ENCODE measurements at places on chromosomes 4 and X. TPM values are rescaled to one million over a fixed set of nuclear protein-coding genes. Genes with fewer than 3 reads are reported as not detected.

DNA sequence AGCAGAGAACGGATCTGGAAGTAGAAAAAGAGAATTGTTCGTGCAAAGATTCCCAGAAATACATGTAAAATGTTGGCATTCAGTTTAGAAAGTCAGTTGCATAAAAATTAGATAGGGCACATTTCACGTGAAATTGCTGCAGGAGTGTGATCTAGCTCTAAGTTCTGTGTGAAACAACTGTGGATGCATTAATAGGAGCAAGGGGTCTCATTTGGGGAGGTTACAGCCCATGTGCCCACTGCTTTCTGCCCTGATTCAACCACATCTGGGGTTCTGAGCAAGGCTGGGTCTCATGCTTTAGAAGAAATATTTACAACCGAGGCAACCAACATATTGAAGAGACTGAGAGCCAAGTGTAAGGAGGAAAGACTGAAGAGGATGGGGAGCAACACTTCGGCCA, 639.0 kb downstream of the BCOR start:
- no peak for DNase-seq

DNA sequence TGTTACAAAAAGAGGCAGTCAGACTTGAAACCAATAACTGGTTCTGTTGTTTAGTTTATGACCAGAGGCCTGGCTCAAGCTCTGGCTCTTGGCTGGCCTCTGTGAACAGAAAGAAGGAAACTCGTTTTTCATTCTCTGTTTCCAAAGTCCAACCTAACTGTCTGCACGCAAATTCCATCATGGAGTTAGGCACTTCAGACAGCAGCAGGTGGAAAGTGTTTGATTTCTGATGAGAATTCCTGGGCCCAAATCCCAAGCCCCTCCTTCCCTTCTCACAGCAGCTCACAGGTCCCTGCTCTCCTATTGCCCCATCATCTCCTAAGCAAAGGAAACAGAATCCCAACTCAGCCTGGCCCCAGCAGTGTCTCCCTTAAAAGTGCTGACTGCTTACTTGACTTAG, 42.8 kb upstream of the FGF16 start:
- DNase-seq, result no peak

DNA sequence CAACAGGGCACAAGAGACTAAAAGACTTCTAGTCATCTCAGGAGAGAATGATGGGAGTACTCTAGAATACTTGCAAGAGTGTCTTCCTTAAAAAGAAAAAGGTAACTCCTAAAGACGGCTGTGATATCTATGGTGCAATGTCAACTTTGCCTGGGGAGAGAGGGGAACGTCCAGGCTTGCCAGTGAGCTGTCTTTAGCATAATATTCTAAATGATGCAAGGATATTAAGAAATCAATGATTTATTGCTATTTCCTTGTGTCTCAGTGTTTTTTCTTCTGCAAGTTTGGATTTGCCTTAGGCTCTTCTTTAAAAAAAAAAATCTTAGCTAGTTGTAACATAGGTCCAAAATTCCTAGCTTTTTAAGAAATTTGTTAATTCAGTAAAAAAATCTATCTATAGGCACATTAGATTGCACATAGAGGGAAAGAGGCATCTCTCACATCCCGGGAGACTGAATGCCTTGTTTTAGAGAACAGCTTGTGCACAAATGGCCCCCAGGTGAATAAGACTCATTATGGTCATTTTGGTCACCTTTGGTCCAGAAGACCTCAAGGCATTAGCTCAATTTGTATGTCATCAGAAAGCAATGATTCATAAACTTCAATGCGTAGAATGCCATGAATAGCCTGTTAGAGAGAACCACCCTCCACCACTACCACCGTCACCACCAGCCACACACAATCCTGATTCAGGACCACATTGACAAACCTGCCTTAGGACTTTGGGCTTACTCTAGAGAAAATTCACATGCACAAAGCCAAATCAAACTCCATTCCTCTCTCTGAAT, 104.1 kb downstream of the PALLD start:
- DNase-seq, result no peak

- no peak for DNase-seq
These were observed 78.6 kb downstream of the NAP1L3 start for GRCh38 chrX:93594780-93595179.

DNA sequence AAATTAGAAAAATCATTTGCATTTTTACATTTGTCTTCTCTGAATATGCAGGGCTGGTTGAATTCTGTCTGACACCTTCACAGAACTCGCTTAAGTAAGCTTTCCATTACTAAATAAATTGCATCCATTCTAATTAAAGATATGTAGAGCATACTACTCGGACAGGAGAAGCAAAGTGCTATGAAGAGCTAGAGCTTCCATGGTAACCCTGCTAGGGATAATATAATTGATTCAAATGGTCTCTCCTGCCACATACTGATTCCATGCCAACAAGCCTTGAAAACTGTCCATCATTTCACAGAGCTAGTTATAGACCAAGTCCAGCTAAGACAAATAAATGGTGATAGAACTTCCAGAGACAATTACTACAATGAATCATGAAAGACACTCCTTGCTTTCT, 571.5 kb downstream of the KCNIP4 start:
- DNase-seq, result no peak

- peak; percentile 15 for DNase-seq
These were observed 48.8 kb downstream of the CLDN34 start for GRCh38 chrX:10015723-10016518.

- DNase-seq, result no peak
These were observed 301.6 kb downstream of the ARHGAP24 start for GRCh38 chr4:85776579-85776978.

- no peak for DNase-seq
These were observed 132.6 kb downstream of the TBL1X start for GRCh38 chrX:9597361-9598035.

DNA sequence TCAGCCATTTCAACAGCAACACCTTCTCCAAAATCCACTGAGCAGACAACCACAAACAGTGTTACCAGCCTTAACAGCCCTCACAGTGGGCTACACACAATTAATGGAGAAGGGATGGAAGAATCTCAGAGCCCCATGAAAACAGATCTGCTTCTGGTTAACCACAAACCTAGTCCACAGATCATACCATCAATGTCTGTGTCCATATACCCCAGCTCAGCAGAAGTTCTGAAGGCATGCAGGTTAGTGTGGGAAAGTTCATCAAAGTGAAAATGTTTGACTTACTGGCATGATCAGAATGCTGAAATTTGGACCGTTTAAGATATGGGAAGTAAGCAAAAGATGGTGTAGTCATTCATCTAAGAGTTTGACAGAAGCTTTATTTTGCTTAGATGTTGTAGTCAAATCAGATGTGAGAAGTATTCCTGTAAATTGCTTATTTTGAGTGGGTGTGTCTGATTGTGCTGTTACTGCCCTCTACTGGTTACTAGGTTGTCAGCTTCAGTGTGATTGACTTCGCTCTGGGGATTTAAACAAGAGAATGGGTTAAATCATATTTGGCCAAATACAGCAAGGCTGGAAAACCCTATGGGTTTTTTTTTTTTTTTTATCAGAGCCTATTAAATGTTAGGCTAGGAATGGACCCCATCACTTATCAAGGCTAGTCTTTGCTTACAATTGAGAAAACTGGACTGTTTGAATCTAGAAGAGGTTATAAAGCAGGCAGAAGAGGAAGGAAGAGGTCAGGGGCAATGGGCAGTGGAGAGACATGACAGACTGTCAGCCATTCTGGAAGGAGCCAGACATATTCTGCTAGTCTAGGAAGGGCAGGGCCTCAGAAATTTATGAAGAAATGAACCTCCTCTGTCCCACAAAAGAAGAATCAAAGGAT, 130.3 kb downstream of the DIPK2B start:
- DNase-seq, result peak; percentile 20

GRCh38 chr4:61373901-61374440, 173.8 kb downstream of the ADGRL3 start:
- DNase-seq, result no peak

GRCh38 chrX:46582966-46583365, 9.4 kb downstream of the CHST7 start:
- no peak for DNase-seq

- DNase-seq, result no peak
These were observed 22.9 kb upstream of the NOCT start for GRCh38 chr4:138992676-138993075.

DNA sequence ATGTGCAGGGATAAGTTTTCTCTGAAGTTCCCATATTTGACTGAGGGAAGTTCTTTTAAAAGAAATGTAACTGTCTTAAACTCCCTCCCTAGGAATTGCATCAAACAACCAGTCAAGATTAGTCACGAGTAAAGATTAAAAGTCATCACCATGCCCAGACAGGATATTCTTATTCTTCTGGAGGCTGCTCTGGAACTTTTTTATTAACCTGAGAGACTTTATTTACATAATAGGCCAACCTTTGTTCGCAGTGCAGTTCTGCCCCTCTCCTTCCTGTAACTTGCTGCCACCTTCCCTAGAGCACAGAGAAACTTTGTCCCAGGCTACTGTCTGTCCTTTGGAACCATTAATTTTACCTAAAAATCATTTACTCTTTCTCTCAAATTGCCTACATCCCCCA, 9.8 kb upstream of the HERC3 start:
- no peak for DNase-seq

The ADH7 gene
- not detected for total RNA-seq

The PCSK1N gene
- 1.1 TPM for total RNA-seq

The AADAT gene
- not detected for total RNA-seq

The RGN gene
- not detected for total RNA-seq

The ITGB1BP2 gene
- total RNA-seq, result 5.3 TPM

The F8A2 gene
- total RNA-seq, result not detected

All from activated CD8-positive, alpha-beta T cell treated with anti-CD3 and anti-CD28 coated beads for 36 hours (primary cell).